D341Med (cell line): ENCODE measurements at places on chromosomes 16 and 17.

DNA sequence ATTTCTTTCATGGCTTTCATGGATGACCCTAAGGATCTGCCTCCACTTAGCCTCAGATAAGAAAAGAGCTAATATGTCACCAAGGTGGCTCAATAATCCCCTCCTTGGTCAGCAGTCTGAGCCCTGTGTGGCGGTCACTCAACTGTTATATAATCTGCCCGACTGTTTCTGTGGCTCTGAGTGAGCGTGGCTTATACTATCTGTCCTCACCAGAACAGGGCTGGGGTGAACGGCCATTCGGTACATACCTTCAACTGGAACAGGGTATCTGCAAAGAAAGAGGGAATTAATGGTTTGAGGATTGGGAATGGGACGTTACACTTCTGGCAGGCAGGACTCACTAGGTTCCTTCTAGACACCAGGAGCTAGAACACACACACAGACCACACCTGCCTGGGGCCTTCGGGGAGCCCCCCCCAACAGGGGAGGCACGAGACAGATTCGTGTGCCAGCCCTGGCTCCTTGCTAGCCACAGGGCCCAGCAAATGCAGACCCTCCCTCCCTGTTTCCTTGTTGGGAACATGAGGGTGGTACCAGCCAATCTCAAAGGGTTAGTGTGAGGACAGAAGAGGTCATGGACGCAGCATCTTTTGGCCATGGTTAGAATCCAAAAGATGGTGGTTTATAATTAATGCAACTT lies 3.7 kb downstream of the CHMP1A start:
- no peak for DNase-seq

- no peak for DNase-seq
Observed at GRCh38 chr17:37708008-37708615, 36.7 kb downstream of the HNF1B start.

GRCh38 chr16:87464691-87465300 lies 28.0 kb downstream of the ZCCHC14 start:
- no peak for DNase-seq

GRCh38 chr17:49393491-49394255 lies 21.0 kb downstream of the PHB1 start:
- DNase-seq, result peak; percentile 14

- DNase-seq, result no peak
Observed at GRCh38 chr16:70418274-70418992, 20.5 kb downstream of the ST3GAL2 start.

DNA sequence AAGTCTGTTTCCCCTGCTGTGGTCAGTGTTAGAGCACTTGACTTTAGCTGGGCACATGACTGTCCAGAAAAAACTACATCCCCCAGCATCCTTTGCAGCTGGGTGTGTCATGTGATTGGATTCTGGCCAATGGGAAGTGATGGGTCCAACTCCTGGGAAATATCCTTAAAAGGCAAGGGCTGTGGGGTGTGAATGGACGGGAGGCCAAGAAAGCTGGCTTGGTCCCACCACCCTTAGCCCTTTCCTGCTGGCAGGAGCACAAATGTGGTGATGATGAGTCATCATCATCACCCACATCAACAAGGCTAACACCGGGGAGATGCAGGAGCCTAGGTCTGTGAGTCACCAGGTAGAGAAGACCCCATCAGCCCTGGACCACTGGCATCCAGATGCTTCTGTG lies 341.7 kb downstream of the C16orf95 start:
- no peak for DNase-seq

DNA sequence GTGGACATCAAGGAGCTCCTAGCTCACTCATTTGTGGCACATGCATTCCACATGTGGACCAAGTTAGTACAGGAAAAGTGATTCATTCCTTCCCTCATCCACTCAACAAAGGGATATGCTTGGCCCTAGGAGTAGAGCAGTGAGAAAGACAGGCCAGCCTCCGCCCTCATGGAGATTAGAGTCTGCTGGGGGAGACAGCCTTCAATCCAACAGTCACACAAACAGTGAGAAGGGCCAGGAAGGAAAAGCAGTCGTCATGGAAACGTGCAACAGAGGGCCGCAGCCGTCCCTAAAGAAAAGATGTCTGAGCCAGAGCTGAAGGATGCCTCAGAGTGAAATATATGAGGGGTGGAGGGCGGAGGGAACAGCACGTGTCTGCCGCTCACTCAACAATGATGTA lies 109.9 kb downstream of the VPS53 start:
- DNase-seq, result no peak

DNA sequence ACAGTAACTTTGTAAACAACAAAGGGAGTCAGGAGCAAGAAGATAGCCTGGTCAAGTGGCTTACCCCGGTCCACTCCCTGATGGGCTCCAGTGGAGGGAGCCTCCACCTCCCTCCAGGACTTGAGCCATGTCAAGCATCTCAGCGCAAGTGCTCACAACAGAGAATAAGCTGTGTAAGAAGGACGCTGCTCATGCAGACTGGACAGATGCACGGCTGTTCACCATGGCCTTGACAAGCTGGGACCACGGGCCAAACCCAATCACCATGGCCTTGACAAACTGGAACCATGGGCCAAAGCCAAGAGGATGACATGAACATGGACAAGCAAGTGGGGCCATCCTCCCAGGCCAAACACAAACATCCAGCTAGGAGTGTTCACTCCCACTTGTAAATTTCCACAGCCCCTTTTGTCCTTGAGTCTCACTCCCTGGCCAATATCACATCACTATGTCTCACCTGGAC lies 3.4 kb upstream of the PITPNM3 start:
- DNase-seq, result no peak

DNA sequence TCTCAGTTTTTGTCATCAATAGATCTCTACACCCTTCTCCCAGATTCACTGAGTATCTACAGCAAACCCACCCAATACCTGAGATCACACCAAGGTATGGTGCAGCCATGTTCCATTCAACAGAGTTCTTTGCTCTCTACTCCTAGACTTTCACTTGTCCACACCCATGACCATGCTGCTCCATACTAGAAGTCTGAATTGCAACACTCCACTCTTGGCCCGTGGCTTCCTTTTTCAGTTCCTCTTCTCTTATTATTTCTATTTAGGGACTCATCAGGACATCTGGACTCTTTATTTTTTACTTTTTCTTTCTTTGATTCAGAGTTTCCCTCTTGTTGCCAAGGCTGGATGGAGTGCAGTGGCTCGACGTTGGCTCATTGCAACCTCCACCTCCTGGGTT lies 37.1 kb downstream of the YWHAE start:
- DNase-seq, result no peak

DNA sequence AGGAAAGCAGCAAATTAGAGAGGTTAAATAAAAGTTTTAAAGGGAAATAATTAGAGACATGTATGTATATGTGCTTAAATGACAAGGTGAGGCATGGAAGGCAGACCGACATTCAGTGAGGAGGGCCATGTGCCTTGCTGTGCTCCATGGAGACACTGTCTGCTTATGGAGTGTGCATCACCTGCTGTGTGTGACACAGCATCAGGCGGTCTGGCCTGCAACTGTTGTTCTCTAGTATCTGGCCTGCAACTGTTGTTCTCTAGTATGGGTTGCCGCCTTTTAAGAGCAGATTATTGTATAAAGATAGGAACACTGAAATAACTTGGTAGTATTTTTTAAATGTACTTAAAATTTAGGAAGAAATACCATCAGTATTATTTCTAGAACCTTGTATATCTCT lies 225.1 kb downstream of the LGALS9B start:
- DNase-seq, result no peak

DNA sequence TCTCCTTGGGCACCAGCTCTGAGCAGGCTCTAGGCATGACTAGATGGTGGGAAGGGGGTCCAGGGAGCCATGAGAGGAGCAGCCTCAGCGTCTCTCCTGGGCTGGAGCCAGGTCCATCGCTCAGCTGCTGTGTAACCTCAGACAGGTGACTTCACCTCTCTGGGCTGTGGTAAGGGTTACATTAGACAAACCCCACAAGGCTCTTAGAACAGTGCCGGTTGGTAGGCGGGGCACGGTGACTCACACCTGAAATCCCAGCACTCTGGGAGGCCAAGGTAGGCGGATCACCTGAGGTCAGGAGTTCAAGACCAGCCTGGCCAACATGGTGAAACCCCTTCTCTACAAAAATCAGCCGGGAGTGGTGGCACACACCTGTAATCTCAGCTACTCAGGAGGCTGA lies 18.1 kb upstream of the NPTX1 start:
- DNase-seq, result no peak

DNA sequence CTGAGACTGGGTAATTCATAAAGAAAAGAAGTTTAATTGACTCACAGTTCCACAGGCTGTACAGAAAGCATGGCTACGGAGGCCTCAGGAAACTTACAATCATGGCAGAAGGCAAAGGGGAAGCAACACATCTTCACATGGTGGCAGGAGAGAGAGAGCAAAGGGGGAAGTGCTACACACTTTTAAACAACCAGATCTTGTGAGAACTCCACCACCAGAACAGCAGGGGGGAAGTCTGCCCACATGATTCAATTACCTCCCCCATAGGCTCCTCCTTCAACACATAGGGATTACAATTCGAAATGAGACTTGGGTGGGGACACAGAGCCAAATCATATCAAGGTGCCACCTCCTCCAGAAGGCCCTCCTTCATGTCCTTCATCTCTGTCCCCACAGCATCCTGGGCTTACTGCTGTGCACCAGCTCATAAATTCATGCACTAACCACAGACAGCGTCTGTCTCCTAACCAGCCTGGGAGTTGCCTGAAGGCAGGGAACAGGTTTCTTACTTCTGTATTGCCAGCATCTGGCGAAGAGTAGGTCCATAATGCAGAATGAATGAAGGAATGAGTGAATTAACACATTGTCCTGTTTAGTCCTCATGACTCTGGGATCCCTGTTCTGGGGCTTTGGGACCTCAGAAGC lies 74.4 kb downstream of the WSB1 start:
- no peak for DNase-seq

DNA sequence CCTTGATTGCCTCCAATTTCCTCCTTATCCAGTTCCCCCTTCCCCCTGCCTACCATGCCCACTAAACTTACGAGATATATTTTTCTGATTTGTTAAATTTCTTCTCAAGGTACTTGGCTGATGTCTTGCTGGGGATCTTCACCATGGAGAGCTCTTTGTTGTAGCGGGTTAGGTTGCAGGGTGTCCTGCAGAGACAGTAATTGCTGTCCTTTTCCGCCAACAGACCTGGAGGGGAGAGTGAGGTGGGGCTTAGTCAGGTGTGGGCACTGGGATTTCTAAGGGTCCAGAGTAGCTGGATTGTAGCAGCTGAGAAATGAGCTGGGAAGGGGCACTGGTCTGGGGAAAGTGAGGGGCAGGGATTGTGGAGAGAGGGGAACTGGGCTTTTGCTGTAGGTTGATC lies 32.1 kb downstream of the SPACA3 start:
- peak; percentile 11 for DNase-seq

- DNase-seq, result no peak
Observed at GRCh38 chr17:40480501-40481003, 20.9 kb downstream of the TNS4 start.
